Activated CD8-positive, alpha-beta memory T cell treated with anti-CD3 and anti-CD28 coated beads, Interleukin-2, amount 50 U/mL, for 4 hours (primary cell): ENCODE measurements at places on chromosomes 1 and 21.

DNA sequence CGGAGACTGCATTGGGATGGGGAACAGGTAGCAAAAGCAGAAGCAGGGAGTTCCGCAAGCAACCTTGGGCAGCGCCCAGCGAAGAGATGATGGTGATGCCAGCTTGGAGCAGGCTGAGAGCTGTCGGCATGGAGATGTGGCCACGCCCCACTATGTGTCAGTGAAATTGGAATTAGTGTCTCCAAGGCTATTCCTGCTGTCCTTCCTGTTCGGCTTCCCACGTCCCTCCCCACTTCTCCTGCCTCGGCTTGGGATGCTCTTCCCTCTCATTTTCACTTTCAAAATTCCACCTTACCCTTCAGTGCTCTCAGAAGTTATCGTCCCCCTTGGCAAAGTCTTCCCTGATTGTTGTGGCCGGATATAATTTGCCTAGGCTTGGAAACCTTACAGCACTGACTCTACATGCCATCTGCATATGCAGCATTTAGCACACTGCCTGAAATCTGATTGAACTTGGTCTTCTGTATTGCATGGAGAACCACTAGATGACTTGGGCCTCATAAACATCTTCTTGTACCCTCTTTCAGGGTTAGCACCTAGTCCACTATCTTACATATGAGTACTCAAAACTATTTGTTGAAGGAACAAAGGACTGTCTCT, 270.7 kb upstream of the RUNX1 start:
- no peak for DNase-seq

DNA sequence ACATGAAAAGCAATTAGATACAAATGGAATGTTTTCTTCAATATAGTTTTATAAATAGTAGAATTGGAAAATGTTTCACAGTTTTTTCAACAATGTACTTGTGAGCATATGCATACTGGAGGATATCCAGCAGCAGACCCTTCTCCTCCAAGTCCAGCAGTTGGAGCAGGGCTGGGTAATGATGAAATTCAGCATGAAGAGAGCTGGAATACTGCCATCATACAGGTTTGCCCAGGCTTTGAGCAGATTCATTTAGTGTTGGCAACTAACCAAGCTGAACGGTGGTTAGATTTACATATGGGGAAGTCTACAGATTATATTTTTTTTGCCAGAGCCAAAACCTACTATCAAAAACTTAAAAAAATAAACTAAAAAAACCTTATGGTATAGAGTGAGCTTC, 38.3 kb downstream of the WDR3 start:
- no peak for DNase-seq

DNA sequence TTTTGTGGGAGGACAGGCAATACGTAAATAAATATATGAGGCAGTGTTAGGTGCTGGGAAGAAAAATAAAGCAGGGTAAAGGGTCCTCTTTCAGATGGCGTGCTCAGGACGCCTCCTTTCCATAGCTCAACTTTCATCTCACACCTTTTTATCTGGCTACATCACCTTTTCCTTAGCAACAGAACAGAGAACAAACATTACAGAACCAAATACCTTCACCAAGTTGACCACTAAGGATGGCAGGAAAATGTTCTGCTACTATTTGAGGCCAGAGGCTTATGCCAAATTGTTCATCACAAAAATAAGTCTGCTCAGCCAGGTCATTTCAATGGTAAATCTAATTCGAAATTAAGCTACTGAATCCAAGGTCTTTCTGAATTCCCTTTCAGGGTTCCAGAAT, 149.2 kb upstream of the C1orf21 start:
- no peak for DNase-seq

DNA sequence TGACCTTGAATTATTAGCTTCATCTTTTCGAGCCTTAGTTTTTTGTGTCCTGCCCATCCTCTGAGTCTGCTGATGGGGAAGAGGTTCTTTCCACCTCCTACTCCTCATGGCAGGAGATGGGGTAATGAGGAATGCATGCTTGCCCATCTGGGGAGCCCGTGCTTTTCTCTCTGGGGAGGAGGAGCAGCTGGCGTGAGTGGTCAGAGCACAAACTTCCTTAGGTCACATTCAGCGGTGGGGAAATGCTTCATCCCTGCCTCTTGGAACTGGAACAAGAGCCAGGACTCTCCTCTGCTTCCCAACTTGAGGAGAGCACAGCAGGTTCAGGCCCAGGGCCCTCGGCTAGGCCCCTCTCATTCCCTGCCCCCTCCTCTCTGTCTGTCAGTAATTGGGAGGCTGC, 155.0 kb downstream of the PCNX2 start:
- no peak for DNase-seq

- peak; percentile 43 for DNase-seq
These were observed 31.4 kb downstream of the PCNT start for GRCh38 chr21:46355161-46356004.

- no peak for DNase-seq
These were observed 169.3 kb upstream of the IVNS1ABP start for GRCh38 chr1:185486346-185486745.

GRCh38 chr1:206961668-206962067, 8.6 kb downstream of the FCAMR start:
- no peak for DNase-seq

DNA sequence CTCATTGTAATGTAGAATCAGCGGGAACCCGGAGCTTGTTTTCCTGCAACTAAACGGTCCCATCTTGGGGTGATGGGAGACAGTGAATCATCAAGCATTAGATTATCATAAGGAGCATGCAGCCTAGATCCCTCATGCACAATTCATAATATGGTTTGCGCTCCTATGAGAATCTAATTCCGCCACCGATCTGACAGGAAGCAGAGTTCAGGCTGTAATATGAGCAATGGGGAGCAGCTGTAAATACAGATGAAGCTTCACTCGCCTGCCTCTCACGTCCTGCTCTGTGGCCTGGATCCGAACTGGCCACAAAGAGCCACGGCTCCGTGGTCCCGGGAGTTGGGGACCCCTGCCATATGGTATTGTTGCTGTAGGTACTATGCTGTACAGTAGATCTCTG, 1.6 kb downstream of the IFI44 start:
- no peak for DNase-seq

DNA sequence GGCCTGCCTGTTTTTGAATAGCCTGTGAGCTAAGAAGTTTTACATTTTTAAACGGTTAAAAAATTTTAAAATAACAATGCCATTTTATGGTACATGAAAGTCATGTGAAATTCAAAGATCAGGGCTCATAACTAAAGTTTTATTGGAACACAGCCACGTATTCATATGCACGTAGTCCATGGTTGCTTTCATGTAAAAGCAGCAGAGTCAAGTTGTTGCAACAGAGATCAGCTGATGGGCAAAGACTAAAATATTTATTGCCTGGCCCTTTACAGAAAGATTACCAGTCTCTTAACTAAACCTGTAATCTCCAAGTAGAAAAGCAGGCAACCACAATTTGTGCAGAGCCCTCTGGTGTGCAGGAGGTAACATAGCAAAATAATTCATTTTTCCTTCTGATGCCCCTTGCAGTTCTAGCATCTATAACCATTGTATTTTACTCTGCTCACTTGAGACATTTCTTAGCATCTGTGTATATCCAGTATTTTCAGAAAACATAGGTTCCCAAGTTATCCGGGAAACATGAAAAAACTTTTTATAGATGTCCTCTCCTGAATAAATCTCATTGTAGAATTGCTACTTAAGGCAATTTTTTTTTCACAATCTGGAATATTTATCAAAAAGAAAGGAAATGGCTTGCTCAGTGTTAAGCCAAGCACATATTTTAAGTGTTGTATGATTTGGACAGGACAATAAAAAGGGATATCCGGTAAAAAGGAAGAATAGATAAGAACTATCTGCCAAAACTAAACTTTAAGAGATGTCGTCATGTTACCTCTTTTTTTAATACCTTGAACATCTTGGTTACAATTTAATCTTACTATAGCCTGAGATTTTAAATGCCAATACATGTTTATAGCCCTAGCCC, 430.8 kb downstream of the PLPP3 start:
- DNase-seq: no peak

GRCh38 chr1:53111073-53111556, 31.3 kb downstream of the SLC1A7 start:
- no peak for DNase-seq

DNA sequence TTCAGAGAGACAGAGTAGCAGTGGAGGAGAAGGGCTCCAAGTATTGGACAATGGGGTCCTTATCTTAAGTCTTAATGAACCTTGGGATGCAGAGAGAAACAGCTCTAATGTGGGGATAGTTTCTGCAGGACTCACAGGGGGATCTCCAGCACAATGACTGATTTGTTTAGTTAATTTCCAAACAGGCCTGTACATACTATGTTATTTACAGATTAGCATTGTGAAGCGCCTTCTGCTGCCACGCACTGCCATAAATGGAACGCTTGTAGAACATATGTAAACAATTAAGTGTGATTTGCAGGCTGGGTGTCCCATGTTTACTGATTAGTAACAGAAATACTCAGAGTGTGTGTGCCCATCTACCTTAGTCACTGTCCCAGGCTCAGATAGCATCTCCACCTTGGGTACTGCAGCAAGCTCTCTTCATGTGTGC, 56.1 kb downstream of the NTPCR start:
- no peak for DNase-seq

- no peak for DNase-seq
These were observed 2.8 kb upstream of the RAP1GAP start for GRCh38 chr1:21671915-21672314.

GRCh38 chr1:59108481-59109317, 188.2 kb upstream of the FGGY start:
- no peak for DNase-seq

DNA sequence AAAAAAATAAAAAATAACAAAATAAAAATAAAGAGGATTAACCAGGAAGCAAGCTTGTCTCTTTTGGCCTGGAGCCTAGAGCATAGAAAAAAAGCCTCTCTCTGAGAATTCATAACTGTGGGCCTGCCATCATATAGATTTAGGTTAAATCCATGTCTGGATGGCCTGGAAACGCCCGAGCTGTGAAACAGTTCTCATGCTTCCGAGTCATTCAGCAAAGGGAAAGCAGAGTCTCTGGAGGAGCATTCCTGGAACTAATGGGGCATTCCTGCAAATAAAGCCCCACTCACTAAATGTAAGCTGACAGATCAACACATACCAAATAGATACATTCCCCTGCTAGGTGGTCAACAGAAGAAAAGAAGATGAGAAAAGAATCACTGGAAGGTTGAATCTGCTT, 75.8 kb upstream of the GNG4 start:
- DNase-seq: no peak

GRCh38 chr21:14241297-14241696, 25.3 kb downstream of the RBM11 start:
- no peak for DNase-seq

DNA sequence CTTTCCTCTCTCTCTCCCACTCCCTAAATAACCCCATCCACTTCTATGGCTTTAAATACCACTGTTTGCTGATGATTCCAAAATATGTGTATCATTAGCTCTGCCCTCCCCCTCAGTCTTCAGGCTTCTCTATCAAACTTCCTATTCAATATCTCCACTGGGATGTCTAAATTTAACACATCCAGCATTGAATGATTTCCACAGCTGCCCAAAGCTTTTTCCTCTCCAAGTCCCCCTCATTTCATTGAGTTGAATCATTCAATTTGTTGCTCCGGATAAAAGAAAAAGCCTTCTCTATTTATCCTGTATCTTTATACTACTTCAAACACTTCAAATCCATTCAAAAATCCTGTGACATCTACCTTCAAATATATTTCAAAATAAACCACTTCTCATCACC, 225.0 kb downstream of the SEC16B start:
- no peak for DNase-seq

DNA sequence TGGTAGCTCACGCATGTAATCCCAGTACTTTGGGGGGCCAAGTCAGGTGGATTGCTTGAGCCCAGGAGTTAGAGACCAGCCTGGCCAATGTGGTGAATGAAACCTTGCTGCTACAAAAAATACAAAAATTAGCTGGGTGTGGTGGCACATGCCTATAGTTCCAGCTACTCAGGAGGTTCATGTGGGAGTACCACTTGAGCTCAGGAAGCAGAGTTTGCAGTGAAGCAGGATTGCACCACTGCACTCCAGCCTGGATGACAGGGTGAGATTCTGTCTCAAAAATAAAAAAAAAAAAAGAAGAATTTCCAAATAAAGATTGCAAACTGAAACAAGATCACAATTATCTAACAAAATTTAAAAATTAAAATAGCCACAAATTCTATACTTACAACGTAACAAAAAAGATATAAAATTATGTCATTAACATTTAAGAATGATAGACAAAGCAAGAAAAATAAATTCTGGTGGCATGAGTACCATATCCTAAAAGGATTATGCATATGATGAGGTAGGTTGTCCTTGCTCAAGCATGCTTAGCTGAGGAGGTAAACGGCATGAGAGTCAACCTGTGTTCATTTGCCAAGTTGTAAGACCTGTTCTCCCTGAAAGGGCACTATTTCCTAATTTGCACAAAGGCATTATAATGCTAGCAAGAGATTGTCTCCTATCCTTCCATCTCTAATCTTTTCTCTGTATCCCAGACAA, 20.2 kb downstream of the IPP start:
- no peak for DNase-seq

- DNase-seq: no peak
These were observed 59.6 kb downstream of the SMYD3 start for GRCh38 chr1:246447501-246447900.

- no peak for DNase-seq
These were observed 15.7 kb downstream of the WARS2 start for GRCh38 chr1:119124764-119125163.

DNA sequence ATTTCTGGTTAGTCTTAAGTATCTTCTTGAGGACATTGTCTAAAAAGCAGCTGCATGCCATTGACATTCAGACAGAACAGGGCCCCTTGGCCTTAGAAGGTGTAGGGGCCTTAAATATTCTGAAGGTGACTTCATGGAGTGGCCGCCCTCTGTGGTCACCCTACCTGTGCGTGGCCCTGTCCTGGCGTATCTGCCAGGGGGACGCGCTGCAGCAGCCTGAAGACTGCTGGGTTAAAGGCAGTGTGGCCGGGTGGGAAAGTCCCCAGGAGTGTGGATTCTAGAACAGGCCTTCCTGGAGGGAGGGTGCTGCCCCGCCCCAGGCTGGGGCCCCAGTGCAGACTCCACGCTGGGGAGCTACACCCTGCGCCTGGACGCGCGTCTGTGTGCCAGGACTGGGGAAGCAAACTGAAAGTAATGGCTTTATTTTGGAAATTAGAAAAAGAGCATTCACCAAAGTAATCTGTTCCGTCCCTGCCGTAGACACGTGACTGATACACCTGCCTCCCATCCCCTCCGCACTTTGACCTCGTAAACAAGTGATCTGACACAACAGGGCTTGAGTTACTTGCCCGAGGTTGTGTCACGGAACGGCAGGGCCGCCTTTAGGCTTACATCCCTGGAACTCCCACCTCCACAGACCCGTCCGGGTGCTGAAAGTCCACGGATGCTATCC, 1.8 kb downstream of the AGPAT3 start:
- peak; percentile 45 for DNase-seq

GRCh38 chr1:40936931-40937339, 42.6 kb upstream of the CTPS1 start:
- no peak for DNase-seq
